ENCODE measurements at places on chromosomes 4 and X.
A peak's percentile ranks its signal among the peaks of the same experiment; 100 is the strongest.

DNA sequence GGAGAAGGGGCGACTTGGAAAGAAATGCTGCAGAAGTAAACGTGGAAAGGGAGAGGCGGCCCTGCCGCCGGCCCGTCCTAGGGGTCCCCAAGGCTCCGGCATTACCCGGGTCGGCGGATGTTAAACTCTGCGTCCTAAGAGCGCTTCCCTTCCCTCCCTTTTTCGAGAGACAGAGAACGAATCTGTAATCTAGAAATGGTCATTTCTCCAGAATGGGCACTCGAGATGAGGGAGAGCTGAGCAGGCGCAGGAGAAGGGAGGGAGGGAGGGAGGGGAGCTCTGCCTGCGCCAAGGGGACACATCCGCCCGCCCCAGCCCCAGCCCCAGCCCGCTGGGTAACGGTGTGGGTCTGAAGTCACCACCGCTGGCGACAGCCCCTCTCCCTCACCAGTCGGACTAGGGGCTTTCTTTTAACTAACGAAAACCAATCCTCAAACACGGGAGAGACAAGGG is 1.7 kb downstream of the HCFC1 start:
- DNase-seq: no peak

- peak; percentile 21 for DNase-seq
Measured at GRCh38 chr4:101693842-101694398, 96.6 kb upstream of the BANK1 start.

DNA sequence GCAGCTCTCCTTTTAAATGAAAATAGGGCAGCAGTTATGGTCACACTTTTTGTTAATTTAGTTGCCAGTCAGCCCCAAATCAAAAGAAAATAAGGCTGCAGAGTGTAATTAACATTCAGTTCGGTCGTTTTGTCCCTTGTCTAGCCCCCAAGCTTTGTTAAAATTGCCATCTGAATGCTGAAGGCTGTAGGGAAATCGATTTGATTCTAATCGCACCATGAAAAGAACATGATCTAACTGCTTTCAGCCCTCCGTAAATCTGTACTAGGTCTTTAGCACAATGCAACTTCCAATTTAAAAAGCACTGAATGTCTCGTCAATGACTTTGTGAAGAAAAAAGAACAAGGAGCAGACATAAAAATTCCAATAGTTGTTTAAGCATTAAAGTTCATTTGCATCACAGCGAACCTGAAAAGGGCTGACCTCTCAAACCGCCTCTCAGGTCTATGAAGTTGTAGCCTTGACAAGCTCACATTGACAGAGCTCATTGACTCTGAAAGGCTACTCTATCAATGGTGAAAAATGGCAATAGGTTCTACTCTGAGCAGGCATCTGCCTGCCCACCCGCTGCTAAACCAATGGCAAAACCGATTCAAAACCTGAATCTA is 48.9 kb downstream of the CHIC2 start:
- no peak for DNase-seq

- no peak for DNase-seq
Measured at GRCh38 chr4:7419961-7420660, 14.6 kb downstream of the PSAPL1 start.

DNA sequence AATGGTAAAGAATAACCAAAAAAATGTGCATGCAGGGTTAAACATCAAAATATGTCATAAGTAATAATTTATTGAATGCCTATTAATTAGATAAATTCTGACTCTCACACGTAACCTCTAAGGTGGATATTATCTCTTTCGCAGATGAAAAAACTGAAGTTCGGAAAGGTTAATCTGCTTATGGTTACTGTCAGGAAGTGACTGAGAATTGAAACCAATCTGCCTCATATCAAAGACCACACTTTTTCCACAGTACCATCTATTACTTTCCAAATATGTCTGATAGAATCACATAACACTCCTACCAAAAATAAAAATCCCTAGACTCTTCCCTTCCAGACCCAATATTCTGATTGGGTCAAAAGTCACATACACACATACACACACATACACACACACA is 6.2 kb downstream of the CHIC2 start:
- no peak for DNase-seq

DNA sequence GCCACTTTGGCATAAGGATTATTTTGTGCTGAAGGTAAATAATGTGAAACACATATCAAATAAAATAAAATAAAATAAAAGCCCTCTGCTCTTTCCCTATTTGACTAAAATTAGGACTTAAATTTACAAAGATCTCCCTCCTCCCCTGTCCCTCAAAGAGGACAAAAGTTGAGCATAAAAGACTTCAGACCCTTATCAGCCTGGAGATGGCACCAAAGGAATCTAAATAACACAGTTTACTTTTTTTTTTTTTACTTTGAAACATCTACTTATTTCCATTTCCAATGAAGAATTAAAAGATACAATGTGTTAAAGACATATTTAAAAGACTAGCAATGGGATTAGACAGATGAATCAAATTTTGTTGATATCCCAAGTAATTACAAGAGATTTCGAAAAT is 89.7 kb downstream of the EPHA5 start:
- DNase-seq: no peak

DNA sequence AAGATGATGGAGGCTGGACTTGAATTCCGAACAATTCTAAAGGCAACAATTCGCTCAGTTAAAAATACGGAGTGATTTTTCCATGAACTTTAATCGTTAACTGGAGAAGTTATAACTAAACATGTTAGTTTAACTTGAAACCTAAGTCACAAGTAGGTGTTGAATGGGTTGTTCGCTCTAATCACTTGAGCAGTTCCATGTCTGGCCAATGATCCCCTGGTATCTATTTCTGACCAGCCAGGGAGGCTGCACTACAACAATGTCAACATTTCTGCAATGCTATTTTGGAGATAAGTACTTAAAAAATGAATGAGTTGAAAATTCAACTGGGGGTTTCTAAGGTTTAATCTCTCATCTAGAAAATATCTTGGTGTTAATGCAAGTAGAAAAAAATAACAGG is 112.5 kb downstream of the NR3C2 start:
- DNase-seq: no peak

DNA sequence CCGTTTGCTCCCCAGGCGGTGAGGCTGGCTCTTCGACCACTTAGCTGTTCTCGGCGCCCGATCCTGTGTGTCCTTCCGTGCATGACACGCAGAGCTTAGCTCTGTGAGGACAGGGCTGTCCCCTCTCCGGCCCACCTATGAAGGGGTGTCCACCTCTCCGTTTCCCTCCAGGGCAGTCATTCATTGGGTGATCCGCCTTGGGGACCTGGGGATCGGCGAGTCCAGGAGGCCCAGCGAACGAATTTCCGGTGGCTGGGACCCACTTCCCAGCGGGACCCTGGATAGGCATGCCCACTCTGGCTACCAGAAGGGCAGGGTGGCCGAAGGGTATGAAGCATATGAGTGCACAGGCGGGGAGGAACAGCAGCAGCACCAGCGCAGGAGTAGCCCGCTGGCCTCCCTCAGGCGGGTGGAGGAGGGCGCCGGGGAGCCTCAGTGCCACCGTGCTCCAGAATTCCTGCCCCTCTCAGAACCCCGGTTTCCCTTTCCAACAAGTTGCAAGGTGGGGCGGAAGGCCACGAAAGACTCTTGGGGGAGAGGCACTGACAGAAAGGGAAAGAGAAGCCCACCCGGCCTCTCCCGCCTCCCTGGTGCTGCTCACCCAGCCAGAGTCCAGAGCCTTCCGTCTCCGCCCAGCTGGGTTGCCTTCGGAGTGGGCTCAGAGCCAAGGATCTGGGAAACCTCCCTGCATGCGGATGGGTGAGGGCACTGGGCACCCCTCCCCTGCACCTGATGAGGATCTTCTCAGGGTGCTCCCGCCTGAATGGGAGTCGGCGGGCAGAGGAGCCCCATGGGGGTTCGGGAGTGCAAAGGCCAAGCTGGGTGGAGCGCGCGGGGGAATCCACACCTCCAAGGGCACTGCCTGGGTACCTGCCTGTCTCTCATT is 8.6 kb downstream of the HMX1 start:
- DNase-seq: no peak

DNA sequence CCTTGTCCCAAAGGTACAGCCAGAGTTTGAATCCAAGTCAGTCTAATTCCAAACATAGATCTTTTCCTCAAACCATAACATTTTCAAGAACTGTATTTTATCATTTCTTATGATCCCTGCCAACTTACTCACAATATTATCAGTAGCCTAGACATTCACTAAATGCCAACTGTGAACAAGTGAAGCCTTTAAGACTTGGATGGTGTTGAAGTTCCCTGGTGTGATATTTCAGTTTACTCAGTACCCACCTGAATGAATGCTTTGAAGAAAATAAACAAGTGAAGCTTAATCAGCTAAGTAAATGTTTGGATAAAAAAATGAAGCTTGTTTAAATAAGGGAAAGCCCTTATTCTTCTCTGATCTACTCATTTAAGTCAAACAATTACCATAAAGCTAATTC is 1028.3 kb downstream of the DMD start:
- no peak for DNase-seq

GRCh38 chr4:139524062-139524631 is 31.9 kb downstream of the SETD7 start:
- DNase-seq: no peak

GRCh38 chrX:110836001-110836400 is 40.4 kb upstream of the CHRDL1 start:
- DNase-seq: no peak

DNA sequence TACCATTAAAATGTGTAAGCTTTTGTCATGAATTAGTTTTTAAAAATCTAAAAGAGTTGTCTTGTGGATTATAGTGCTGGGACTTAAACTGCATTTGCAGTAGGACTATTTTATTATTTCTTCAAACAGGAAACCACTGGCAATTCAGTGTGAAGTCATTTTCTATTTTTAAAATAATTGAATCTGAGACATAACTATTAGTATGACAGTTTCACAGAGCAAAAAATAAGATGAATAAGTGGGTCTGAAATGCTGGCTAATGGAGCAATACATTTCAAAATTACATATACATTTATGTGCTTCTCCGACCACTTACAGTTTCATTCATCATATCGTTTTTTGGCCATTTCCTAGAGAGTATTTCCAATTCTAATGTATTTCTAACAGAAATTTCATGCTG is 75.3 kb upstream of the RAPGEF2 start:
- no peak for DNase-seq

GRCh38 chr4:2339458-2340271 is 77.8 kb upstream of the MXD4 start:
- no peak for DNase-seq

GRCh38 chr4:25927361-25928195 is 13.6 kb downstream of the SMIM20 start:
- no peak for DNase-seq

DNA sequence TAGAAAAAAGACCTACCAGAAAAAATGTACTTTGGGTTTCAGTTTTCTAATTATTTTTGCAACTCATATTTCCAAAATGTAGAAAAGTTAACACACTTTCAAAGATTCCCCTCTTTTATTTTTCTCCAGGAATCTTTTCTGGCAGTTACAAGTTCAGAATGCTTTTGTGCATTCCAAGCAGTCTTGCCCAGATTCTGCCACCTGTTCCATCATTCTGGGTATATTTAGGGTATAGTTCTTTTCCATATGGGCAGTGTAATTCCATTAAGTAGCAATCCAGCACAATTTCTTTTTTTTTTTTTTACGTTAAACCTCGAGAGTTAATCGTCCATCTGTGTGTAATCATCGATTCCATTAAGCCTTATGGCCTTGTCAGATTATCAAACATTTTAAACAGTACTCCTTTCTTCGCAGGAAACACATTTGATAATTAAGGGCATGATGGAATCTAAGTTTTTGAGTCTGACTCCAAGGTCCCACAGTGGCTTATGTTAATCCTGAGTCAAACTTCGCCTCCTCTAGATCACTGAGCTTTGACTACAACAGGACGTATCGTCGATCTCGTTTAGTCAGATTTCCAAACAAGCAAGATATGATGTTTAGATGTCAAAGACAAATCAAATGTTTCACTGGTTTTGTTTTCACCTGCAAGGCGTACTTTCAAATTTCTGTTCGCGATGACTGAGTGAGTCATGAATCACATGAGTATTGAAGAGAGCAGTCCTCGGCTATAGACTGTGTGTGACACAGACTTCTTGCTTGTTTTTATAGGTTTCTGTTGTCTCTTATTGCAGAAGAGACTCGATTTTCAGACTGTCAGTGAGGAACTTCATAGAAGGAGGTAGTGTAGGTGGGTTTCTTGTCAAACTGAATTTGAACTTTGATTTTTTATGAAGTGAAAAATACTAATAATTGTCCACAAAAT is 118.9 kb upstream of the GK2 start:
- no peak for DNase-seq

Measured in DMS 273 treated with DMSO at 0.1 percent for 48 hours (cell line).